Muscle of leg (tissue), 16 donors: ENCODE measurements at places on chromosomes 12 and 14. TPM values are rescaled to one million over a fixed set of nuclear protein-coding genes. Genes with fewer than 3 reads are reported as not detected.

HVCN1 gene
- total RNA-seq, result 5.6 TPM

- H3K27ac ChIP-seq, result peak overlapping the region; percentile 86
- peak overlapping the region; percentile 45 for H3K4me3 ChIP-seq
- peak; percentile 36 for DNase-seq
- peaks cover 17% of the 10 kb centered on the region for H3K4me1 ChIP-seq
Observed at GRCh38 chr14:100192250-100192671, 32.8 kb upstream of the DEGS2 start.

DNA sequence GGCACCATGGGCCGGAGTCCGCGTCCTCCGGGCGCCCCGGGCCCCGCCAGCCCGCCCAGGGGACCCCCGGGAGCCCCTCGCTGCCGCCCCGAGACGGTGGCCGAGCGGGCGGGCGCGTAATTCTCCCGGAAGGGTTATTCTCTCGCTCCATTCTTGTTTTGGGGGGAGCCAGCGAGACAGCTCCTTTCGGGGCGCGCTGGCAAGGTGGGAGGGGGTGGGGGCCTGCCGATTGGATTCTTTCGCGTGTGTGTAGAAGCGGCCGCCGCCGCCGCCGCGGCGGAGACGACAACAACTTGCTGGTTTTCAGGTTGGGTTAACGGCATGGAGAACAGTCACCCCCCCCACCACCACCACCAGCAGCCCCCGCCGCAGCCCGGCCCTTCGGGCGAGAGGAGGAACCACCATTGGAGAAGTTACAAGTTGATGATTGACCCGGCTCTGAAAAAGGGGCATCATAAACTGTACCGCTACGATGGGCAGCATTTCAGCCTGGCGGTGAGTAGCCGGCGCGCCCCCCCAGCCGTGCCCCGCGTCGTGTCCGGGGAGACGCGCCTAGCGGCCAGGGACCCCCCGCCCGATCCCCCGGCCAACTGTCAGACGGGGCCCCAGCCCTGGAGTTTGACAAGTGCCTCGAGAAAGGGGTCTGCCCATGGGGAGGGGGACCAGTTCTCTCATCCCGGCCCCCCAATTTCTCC lies 755 bp downstream of the SETD1B start:
- peak overlapping the region; percentile 91 for H3K27ac ChIP-seq
- no peaks in the 10 kb centered on the region for H3K27me3 ChIP-seq
- H3K4me1 ChIP-seq, result peaks cover 35% of the 10 kb centered on the region
- peak overlapping the region; percentile 75 for H3K4me3 ChIP-seq
- peak; percentile 51 for DNase-seq

DNA sequence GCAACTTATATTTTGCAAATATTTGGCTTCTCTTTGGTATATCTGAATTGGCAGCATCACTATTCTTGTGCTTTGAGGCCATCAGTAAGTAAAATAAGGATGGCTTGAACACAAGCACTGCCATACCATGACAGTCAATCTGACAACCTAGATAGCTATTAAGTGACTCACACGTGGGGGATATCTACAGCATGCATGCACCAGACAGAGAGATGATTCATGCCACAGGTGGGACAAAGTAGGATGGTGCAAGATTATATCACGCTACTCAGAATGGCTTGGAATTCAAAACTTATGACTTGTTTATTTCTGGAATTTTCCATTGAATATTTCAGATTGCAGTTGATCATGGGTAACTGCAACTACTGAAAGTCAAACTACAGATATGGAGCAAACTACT lies 675.6 kb upstream of the MDGA2 start:
- no peak overlapping the region for H3K4me3 ChIP-seq
- no peaks in the 10 kb centered on the region for H3K27me3 ChIP-seq
- no peaks in the 10 kb centered on the region for H3K4me1 ChIP-seq
- no peaks in the 10 kb centered on the region for H3K36me3 ChIP-seq
- H3K27ac ChIP-seq, result no peak overlapping the region
- no peak for DNase-seq

DNA sequence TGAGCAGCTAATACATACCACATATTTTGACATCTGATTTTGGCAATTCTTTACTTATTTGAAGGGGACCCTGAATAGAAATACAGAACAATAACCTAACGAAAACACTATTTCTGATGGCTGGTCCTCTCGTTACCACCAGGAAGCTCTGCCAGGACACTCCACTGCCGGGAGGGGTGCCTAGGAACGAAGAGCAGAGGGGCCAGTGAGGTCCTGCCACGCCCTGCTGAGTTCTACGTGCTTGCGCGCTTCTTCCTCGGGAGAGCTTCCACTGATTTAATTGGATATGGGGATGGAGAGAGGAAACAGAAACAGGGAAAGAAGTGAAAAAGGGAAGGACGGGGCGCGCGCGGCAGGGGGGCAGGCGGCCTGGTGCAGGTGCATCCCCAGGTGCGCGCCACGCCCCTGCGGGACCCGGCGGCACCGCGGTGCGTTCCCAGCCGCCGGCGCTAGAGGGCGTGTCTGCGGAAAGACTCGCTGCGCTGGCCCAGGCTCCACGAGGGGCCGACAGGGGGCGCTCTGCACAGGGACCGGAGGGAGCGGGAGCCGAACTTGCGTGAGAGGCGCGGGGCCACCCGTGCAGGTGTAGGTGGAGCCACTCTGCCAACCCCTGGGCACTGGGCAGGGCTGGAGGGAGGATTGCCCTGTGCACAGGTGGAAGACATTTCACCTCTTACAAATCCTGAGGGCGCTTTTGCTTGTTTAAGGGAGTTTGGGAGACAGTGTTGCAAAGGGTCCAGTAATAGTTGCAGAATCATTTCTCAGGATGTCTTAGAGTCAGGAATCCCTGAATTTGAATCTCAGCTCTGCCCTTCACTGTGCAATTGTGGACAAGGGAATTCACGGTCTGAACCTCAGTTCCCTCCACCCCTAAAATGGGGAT lies 986.3 kb upstream of the TMEM132C start:
- H3K4me1 ChIP-seq, result no peaks in the 10 kb centered on the region
- peaks cover 4% of the 10 kb centered on the region for H3K27me3 ChIP-seq
- peak; percentile 19 for DNase-seq
- H3K27ac ChIP-seq, result no peak overlapping the region
- H3K4me3 ChIP-seq, result no peak overlapping the region

DNA sequence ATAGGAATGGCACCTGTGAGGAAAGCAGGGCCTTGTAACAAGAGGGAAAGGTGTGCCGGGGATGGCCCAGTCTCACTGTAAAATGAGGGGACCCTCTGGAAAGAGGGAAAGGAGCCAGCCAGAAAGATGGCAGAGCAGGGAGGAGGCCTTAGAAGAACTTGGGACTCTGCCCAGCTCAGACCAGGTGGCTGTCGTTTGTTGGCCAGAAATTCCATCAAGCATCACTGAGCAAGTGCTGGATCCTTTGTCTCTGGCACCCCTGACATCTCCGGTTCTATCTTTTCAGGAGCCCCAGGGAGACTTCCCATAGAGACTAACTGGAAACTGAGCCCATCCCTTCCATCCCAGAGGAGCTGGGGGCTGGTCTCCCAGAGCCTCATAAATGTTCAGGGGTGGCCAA lies 43.3 kb downstream of the DEGS2 start:
- no peaks in the 10 kb centered on the region for H3K27me3 ChIP-seq
- H3K4me1 ChIP-seq, result peaks cover 13% of the 10 kb centered on the region
- H3K36me3 ChIP-seq, result peaks cover 8% of the 10 kb centered on the region
- H3K4me3 ChIP-seq, result no peak overlapping the region
- H3K27ac ChIP-seq, result no peak overlapping the region

DNA sequence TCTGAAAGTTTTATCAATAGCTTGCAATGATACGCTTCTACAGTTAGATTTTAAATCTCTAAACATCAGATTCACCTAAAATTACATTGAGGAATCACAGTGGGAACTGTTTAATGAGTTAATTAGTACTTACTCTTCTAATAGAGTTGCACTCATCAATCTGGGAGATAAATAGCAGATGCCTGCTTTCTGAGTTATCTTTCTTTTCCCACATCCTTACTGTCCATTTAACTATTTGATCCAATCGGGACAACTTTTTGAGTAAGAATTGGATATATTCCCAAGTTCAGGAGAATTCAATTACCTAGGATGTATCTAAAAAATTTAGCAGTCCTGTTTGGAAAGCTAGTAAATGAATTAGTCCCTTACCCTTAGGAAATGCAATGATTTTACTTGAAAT lies 162.3 kb downstream of the KCNH5 start:
- H3K36me3 ChIP-seq, result no peaks in the 10 kb centered on the region
- no peak overlapping the region for H3K27ac ChIP-seq
- no peak overlapping the region for H3K4me3 ChIP-seq
- no peaks in the 10 kb centered on the region for H3K4me1 ChIP-seq
